Mucosa of gallbladder (tissue), 1 donor: ENCODE measurements at places on chromosomes 13 and 19.

DNA sequence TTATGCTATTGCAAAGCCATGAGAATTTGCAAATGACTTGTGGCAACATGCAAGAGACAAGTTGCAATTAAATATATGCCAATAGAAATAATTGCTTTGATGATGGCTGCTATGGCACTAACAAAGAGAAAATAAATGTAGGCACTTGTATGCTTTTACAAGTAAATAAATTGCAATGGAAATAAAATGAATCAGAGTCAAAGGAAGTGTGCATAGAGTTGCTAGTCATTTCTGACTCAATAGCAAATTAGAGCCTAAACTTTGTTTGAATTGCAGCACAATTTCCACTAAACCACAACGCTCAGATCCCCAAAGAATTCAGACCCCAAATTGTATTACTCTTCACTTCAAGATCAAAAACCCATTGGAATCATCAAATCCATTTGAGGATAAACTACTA lies 792.1 kb upstream of the ARGLU1 start:
- no peak for DNase-seq

DNA sequence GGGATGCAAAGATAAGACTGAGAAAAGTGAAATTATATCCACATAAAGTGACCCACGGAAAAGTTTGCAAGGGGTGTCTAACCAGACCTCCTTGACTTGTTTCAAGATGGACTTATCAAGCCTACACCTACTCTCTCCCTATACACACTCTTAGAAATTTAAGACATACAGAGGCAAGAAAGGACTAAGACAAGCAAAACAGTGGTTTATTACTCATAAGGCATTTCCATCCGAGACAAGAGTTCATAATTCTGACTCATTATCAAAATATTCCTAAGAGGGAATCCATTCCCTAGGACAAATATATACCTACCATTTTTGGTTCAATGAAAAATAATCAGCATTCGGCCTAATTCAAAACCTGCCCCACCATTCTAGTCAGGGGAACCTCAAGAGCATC lies 232.6 kb upstream of the GPC6 start:
- DNase-seq: no peak

DNA sequence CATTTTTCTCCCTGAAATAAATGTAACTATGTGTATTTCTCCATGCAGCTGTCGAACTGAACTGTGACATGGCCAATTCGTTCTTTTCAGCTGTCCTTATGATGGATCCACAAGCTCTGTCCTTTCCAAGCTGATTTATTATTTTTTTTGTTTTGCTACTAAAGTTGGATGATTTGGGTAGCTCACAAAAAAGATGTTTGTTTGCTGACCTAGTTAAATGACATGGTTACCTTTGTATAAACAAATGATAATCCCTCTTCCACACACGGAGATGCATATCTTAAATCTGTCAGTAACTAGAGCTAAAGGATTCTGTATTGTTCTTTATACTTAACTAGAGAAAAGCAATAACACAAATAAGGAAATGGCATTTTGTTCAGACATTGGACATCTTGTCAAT lies 884.3 kb upstream of the PCDH20 start:
- no peak for DNase-seq

DNA sequence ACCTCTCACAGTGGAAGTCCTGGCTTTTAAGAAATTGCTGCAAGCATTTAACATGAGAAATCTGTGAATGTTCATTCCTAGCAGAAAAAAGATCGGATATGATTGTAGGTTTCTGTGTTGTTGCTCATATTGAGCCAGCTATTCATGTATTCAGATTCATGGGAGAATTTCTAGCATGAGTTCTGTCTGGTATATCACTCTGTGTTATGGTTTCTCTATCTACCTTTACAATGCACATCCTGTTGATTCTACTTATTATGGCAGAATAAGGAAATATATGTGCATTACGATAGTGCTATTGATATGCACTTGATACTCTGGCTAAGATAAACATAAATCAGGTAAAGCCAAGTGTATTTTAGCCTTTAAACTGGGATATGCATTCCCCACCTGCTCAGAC lies 138.2 kb downstream of the KCNRG start:
- no peak for DNase-seq

DNA sequence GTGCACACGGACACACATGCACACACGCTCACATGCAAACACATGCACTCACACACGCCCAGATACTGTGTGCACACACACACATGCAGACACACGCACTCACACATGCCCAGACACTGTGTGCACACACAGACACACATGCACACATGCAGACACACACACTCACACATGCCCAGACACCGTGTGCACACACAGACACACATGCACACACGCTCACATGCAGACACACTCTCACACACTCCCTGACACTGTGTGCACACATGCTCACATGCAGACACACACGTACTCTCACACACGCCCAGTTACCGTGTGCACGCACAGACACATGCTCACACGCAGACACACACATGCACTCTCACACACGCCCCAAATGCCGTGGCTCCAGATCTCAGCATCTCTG lies 137.2 kb upstream of the MCF2L start:
- DNase-seq: no peak

DNA sequence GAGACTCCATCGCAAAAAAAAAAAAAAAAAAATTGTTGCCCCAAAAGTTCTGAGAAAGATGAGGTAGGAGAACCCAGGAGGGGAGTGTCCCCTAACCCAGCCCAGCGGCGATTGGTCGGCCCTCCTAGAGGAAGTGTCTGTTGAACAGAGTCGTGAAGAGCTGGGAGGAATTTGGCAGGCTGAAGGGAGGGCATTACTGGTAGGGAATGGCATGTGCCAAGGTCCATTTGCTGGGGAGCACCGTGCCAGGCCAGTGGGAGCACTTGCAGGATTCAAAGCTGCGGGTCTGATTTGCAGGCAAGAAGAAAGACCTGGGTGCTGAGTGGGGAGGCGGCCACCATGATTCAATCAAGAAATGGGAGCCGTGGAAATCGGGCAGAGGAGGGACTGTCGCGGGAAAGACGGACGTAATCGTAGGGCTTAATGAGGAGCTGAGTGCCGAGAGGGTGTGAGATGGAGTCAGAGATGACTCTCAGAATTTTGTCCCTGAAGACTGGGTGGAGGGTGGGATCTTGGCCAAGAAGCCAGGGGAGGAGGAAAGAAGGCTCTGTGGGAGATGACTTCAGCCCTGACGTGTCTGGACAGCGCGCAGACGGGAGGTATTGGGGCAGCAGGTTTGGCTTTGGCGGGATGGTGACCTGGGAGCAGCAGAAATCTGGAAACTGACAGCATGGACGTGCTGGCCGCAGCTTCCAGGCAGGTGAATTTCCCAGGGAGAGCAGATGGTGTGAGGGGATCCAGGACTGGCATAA lies 15.4 kb downstream of the CERS4 start:
- DNase-seq: no peak

GRCh38 chr19:4130744-4131438 lies 7.0 kb upstream of the MAP2K2 start:
- DNase-seq: no peak

DNA sequence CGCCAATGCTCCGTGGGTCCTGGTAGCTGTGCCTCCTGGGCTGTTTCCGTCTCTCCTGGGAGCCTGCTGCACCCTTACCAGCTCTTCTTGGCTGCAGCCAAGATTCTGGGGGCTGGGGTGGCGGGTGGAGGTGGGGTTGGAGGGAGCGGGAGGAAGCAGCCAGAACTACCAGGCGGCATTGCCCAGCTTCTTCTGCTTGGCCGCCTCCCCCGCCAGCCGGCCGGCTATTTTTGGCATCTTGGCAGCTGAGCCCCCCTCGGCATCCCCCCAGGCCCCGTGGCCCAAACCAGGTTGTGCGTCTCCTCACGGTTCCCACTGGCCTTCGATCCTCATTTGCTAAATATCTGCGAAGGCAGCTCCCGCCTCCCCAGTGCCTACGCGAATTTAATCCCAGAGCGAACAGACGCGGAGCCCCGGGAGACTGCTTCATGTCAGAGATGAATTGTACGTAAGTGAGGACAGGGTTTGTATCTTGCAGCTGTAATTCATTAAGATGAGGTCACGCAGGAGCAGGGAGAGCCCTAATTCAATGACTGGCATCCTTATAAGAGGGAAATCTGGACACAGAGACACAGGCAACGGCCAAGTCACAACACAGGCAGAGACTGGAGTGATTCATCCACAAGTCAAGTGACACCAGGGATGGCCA lies 12.8 kb upstream of the PEAK3 start:
- no peak for DNase-seq

DNA sequence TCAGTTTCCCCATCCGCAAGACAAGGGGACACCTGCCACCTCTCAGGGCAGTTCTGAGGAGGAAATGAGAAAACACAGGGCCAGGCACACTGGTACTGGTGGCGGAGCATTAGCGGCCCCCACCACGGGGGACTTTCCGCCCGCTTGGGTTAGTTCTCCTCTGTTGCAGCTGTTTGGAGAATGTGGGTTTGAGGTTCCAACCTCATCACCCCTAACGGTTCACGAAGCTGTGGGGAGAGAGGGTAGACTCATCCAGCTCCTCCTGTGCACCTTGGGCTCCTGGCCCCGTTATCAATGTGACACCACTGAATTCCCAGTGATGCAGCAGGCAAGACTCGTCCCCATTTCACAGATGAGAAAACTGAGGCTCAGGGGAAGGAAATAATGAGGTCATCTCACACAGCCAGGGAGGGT lies 10.3 kb downstream of the PTPRS start:
- no peak for DNase-seq

GRCh38 chr13:47459512-47459911 lies 541.6 kb downstream of the SUCLA2 start:
- DNase-seq: no peak

DNA sequence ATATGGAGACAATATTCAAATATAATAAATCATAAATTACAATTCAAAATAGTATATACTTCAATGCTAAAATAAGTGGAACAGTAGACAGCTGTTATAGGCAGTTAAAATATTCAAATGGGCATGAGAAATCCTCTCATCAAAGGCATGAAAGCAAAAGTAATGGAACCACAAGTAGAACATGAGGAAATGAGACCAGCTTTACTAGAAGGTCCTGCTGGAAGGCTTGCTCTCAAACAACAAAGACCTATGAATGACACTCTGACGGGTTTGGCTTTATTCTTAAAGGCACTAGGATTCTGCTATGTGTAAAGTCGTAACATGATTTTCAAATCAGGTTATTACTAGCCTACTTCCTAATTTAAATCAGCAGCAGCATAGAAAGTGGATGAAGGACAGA lies 148.1 kb downstream of the VWA8 start:
- DNase-seq: no peak

- no peak for DNase-seq
These were observed 50.8 kb downstream of the USP12 start for GRCh38 chr13:27120811-27121210.

- DNase-seq: no peak
These were observed 85.8 kb upstream of the ZNF536 start for GRCh38 chr19:30286378-30286777.

GRCh38 chr19:1864480-1865171 lies 1.2 kb upstream of the KLF16 start:
- DNase-seq: peak; percentile 60

DNA sequence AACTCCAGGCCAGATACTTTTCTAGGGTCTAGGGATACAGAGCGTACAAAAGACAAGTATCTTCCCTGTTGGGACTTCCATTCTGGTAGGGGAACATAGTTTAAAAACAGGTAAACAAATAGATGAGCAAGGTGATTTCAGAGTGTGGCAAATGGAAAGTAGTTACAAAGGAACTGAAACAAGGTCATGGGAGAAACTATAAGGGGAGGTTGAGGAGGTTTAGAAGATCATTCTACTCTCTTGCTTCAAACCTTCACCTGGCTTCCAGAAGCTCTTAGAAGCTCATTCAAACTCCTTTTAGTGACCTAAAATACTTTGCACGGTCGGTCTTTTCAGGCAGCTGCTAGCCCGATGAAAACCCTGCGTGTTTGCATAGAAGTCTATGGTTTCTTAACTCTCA lies 9.1 kb downstream of the FFAR2 start:
- no peak for DNase-seq

DNA sequence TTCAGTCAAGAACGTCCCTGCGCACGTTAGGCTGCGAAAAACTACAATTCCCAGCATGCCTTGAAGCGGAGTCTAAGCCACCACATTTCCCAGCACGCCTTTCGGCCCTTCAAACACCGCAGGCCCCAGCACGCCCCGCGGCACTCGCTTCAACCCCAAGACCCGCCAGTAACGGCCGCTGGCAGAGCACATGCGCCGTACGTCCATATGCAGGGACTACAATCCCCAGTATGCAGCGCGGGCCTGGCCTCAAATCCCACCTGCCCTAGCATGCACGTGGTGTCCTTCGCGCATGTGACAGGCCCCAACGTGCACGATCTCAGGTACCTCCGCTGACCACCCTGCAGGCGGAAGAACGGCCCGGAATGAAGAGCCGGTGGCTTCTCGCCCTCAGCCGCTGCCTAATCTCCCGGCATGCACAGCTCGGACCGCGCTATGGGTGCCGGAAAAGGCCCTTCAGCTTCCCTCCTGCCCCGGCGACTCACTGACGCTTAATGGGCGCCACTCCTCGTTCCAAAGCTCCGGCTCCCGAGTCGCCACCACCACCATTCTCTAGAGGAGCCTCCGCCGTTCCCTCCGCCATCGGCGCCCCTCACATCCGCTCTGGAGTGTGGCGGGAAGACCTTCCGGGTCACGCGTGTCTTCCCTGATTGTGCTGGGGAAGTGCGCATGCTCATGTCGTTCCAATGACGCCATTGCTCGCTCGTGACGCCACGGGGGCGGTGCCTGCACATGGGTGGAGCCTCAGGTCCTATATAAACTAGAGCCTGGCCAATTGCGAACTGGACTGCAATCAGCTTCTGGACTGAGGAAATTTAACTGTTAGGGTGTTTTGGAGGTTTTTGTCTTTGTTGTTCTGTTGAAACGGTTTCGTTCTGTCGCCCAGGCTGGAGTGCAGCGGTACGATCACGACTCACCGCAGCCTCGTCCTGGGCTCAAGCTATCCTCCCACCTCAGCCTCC lies at the start of gene DUS3L:
Gene DUS3L, minus strand, starts transcription at position 605 of the 962 bp plus-strand sequence. Its CDS starts 22 bp downstream, at position 583.
- peak; percentile 97 for DNase-seq

- no peak for DNase-seq
These were observed 302.6 kb downstream of the COG6 start for GRCh38 chr13:39957868-39958677.

- no peak for DNase-seq
These were observed 305.1 kb downstream of the KCNRG start for GRCh38 chr13:50320271-50320862.

- DNase-seq: no peak
These were observed 290.1 kb upstream of the SLC10A2 start for GRCh38 chr13:103356226-103356864.

DNA sequence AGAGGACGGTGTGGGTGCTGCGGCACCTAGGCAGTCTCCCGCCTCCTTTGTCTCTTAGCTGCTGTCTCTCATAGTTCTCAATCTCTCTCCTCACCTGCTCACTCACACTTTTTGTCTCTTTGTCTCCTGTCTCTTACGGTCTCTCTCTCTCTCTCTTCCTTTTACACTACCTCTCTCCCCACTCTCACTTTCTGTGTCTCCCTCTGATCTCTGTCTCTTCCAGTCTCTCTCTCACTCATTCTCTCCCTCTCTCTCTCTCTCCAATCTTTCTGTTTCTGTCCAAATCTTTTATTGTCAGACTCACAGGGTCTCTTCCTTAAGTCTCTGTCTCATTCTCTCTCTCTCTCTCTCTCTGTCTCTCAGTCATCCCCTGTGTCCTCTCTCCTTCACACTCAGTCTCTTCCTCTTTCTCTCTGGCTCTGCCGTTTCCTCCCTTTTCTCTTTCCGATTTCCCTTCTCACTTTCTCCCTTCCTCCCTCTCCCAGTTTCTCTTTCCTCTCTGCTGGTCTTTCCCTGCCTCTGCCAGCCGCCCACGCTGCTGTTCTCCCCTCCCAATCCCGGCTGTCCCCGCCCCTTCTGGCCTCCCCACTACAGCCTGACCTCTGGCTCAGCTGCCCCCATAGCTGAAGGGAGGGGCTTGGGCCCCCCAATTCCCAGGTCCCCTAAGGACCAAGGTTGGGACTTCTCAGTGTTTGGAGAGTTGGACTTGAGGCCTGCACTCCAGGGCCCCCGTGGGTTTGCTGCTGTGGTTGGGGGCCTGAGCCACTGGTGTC lies at the start of gene PLEKHA4:
Gene PLEKHA4, minus strand, starts transcription at position 504 of the 773 bp plus-strand sequence. CDS start 997 bp downstream, outside the sequence.
- peak; percentile 44 for DNase-seq
